ENCODE measurements at places on chromosomes 12 and 14. TPM values are rescaled to one million over a fixed set of nuclear protein-coding genes. Genes with fewer than 3 reads are reported as not detected.

ART4 gene
- 0.72 TPM for total RNA-seq

KRT73 gene
- total RNA-seq, result not detected

TBC1D30 gene
- 6.4 TPM for total RNA-seq

RPL10L gene
- total RNA-seq, result not detected

CLEC9A gene
- total RNA-seq, result not detected

TAS2R9 gene
- total RNA-seq, result 0.73 TPM

LTB4R2 gene
- 71.5 TPM for total RNA-seq

CAPZA3 gene
- total RNA-seq, result 1.8 TPM

KCNC2 gene
- not detected for total RNA-seq

KRT7 gene
- not detected for total RNA-seq

GPR132 gene
- 7.7 TPM for total RNA-seq

TPH2 gene
- total RNA-seq, result not detected

LMNTD1 gene
- not detected for total RNA-seq

EXD2 gene
- 24.5 TPM for total RNA-seq

NDUFA9 gene
- 48.8 TPM for total RNA-seq

OR4N2 gene
- total RNA-seq, result not detected

ADCY6 gene
- total RNA-seq, result 32.1 TPM

TBX5 gene
- total RNA-seq, result not detected

MIPOL1 gene
- total RNA-seq, result 45.1 TPM

GDF3 gene
- not detected for total RNA-seq

NTF3 gene
- total RNA-seq, result not detected

SERPINA6 gene
- total RNA-seq, result not detected

FLVCR2 gene
- total RNA-seq, result 4.9 TPM

GALNT16 gene
- total RNA-seq, result 0.89 TPM

SDSL gene
- total RNA-seq, result 16.2 TPM

LALBA gene
- total RNA-seq, result not detected

PLEKHG7 gene
- 0.29 TPM for total RNA-seq

LPAR5 gene
- total RNA-seq, result 33.0 TPM

SOCS2 gene
- total RNA-seq, result 44.5 TPM

TSHR gene
- total RNA-seq, result 0.18 TPM

KRT71 gene
- not detected for total RNA-seq

AICDA gene
- total RNA-seq, result 0.37 TPM

PPP1R3E gene
- 6.8 TPM for total RNA-seq

LYZ gene
- 24.0 TPM for total RNA-seq

HOXC13 gene
- not detected for total RNA-seq

GPRC5D gene
- not detected for total RNA-seq
